Psoas muscle (tissue), 8 donors: ENCODE measurements at places on chromosomes 6 and 20. TPM values are rescaled to one million over a fixed set of nuclear protein-coding genes. Genes with fewer than 3 reads are reported as not detected.

DNA sequence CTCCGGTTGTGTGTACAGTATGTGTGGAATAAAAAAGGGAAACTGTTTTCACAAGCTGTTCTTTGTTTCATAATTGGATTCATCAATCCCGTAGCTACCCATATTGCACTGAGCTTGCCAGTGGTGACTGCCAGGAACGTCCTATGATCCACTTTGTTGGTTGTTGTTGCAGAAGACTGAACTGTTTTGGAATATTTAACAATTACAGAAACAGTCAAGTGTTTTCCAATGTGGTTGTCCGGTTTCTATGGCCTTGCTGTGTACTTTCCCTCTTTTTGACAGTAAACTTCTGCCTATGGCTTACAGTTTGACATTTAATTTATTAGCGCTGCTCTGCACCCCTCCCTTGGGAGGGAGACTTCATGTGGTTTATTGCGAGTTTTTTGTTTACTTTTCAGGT is 141.2 kb downstream of the DTNBP1 start:
- no peak for DNase-seq

GRCh38 chr20:15658295-15658694 is 915.0 kb downstream of the KIF16B start:
- no peak for DNase-seq

DNA sequence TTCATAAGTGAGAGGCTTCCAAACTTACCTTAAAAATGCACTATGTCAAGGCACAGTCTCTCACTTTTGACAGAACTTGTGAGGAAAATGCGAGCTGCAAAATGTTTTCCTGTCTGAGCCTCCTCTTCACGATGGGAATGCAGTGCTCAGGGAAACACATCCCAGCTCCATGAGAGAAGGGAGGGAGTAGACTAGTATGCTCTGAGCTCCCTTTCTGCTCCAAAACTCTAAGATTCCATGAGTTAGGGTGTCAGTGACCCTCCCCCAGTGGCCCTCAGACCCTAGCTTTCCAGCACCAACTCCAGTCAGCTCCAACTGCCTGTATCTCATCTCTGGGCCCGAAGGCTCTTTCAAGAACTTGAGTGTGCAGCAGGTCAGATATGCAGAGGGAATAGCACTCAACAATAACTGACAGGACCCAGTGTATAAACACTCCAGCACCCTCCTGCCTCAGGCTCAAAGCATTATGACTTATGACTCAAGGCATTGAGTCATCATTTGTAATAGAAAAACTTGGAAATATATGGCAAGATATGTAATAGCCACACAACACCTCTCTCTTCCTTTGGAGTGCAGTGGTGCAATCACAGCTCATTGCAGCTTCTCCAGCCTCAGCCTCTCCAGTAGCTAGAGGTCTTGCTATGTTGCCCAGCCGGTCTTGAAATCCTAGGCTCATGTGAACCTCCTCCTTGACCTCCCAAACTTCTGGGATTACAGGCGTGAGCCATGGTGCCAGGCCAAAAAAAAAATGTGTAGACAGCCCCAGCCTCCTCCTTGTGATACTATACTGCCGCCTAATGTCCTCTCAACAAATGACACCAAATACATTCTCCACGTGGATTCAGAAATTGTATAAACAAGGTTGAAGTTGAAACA is 16.7 kb upstream of the ENTPD6 start:
- DNase-seq: peak; percentile 55

KCNK16 gene
- not detected for polyA plus RNA-seq

LY6G6C gene
- not detected for polyA plus RNA-seq

NKAPL gene
- polyA plus RNA-seq: 27.3 TPM

MDFI gene
- polyA plus RNA-seq: 0.89 TPM

DNA sequence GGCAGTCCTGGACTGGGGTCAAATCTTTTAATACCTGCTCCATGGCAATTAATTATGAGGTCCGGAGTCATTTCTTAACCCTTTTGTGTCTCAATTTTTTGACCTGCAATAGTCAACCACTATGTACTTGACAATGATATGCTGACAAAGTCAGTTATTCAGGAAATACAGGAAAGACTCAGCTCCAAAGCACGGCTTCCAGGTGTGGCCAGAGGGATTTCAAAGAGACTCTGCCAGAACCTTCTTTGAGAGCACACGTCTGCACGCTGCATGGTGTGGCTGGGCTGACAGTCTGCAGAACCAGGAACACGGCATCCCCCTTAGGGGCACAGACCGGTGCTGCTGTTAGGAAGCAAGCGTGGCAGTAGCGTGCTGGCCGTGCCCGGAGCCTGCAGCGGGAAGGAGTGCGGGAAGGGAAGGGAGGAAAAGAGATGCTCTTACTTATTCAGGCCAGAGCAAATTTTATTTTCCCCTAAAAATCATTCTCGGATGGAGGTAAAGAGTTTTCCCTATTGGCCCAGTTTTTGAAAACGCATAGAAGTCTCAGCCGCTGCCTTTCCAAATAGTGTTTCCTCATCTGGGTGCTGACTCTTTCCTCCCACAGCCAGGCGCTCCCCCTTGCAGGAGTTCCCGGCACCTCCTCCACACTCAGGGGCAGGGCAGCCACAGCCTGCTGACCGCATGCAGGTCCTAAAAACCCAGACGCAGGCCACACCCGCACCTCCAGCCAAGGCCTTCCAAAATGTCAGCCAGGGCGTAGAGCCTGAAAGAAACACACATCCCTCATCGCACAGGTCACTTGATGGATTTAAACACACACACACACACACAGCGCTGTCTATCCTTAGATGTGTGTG is 187.4 kb upstream of the SNX9 start:
- no peak for DNase-seq

RNF39 gene
- polyA plus RNA-seq: not detected

DNA sequence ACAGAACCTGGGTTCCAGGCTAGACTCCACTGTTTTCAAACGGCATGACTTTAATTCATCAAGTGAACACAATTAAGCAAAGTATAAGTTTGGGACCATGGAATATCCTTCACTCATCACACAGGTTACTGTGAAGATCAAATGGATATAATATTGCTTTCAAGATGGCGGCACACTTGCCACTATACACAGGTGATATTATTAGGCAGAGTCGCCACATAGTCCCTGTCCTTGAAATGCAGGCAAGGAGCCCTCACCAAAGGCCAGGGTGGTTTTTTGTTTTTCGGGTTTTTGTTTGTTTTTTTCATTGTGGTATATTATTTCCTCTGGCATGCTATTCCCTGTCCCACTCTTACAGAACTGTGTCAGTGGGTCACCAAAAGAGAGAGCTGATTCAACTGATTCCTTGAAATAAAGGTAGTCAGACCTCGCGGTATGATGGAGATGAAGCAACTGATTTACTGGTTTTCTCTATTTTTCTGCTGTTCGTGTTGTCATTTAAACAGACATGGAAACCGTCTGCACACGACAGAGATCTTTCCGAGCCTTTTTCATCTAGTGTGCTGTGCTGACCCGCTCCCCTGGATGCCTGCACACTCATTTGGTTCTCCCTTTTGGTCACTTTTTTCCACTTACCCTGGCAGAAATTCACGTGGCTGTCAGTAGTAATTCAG is 29.7 kb downstream of the MYB start:
- DNase-seq: no peak

DNA sequence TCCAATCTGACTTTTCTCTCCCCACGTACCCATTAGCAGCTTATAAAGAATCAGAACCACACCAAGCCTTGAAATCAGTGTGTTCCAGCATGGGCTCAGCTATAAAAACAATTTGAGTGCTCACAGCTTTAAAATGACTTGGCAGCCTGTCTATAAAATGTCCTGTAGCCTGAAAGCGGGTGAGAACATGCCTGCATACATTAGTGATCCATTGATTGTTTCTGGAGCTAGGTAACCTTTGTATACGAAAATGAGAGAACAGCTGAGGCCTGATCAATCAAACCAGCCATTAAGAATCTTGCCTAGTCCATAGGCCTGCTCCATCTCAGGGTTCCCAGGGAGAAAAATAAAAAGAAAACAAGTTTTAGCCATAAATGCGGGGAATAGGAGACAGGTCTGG is 245.8 kb upstream of the SULF2 start:
- DNase-seq: no peak

DNA sequence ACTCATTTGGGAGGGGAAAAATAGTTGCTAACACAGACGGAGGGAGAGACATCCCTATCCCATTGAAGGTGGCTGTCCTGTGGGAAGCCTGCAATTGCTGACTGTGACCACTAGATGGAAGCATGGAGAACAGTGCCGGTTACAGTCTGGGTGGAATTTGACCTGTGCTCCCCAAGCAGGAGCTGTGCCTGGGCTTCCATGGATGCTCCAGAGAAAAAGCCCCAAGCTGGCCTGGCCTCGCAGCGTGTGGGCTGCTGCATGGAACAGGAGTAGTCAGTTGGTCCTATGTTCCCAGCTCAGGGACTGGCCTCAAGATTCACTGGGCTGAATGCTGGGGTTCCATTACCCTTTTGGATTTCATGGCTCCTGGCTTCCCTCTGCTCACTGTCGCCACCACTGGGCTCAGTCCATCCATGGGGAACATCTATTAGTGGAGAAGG is 116.3 kb upstream of the CHD6 start:
- peak; percentile 21 for DNase-seq

DNA sequence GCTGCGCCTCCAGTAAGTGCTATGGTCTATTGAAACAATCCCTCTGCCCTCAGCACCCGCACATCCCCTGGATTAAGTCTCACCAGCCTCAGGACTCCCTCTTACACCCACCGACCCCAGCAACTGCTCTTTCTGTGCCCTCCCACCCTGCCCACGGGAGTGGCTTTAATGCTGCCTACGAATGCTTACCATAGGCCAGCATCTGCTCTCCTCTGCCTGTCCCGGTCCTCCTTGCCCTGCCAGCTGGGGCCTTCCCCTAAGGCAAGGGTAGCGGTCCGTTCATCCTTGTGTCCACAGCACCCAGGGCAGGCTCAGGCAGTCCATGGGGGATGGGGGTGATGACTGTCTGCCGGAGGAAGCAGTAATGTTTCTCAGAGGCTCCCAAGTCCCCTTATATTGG is 4.1 kb downstream of the EBF4 start:
- DNase-seq: no peak

DNA sequence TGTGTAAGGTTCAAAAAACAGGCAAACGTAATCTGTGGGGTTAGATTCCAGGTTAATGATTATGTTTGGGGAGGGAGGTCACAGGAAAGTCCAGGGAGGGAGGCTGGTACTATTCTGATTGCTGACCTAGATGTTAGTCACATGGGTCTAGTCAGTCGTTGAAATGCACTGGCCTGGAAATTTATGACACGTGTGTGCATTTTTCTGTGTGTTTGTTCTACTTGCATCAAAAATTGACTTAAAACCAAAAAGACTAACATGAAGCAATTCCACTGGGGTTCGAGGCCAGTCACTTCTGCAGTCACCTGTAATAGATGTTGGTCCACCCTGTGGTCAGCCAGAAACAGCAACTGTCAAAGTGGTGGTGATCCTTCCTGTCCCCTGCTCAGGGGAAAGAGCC is 104.2 kb upstream of the MLN start:
- no peak for DNase-seq

GRCh38 chr6:46051962-46052361 is 36.3 kb upstream of the CLIC5 start:
- no peak for DNase-seq

DNA sequence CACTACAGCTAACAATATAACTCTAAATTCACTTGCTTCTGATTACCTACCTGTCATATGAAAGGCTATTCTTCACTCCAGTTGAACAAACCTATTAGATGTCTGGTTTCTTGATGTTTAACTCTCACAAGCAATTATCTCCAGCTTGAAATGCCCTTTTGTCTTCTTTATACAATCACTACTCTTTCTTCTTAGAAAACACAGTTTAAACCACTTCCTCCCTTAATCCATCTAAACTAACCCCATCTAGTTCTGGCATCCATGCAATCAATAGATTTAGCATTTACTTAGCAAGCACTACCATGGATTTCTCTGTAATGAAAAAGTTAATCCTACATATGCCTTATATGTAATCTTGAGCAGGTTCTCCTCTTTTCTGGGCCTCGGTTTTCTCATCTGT is 127.3 kb downstream of the ATXN1 start:
- DNase-seq: no peak

DNA sequence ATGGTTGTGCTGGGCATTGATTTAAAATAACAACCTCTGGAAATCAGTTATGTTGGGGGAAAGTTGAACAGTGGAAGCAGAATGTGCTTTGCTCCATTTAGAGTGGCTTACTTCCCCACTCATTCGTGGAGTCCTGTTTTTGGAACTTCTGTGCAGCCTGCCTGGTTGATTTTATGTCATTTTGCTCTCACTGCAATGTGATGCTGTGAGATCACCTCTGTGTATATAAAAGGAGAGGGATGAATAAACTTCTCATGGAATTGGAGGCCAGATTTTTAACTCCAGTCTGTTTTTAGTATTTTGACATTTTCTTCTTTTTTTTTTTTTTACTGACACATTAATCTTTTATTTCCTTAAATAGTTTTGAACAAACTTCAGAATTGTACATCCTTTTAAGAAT is 139.0 kb downstream of the FNDC1 start:
- no peak for DNase-seq

OPRM1 gene
- polyA plus RNA-seq: not detected

AKAP12 gene
- 2.5 TPM for polyA plus RNA-seq

ZFAND3 gene
- polyA plus RNA-seq: 74.1 TPM
